ENCODE measurements at places on chromosomes 12 and 14.

GRCh38 chr14:96065661-96066459 is 26.7 kb downstream of the C14orf132 start:
- no peak for DNase-seq

GRCh38 chr12:132270969-132271754 is 58.2 kb downstream of the GALNT9 start:
- DNase-seq, result peak; percentile 69

DNA sequence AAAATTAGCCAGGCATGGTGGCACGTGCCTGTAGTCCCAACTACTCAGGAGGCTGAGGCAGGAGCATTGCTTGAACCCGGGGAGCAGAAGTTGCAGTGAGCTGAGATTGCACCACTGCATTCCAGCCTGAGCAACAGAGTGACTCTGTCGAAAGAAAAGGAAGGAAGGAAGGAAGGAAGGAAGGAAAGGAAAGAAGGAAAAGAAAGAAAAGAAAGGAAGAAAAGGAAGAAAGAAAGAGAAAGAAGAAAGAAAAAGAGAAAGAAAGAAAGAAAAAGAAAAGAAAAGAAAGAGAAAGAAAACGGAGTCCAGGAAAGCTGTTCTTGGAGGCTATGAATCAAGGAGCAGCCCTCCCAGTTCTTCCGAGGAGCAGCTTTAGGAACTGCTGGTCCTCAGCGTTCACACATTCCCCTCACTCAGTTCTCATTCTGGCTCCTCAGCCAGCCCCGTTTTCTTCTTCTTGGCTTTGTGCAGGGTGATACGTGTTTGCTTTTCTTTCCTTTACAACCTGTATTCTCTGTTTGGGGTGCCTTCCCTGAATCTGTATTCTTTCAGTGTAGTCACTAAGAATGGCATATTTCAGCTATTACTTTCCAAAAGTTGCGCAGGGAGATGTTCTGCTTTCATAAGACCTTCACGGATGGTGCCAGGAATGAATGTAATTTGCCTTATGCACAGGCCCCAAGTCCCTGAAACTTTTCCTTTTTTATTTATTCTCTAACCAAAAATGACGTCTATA is 12.2 kb downstream of the FBXL14 start:
- no peak for DNase-seq

- DNase-seq, result no peak
Observed at GRCh38 chr14:74893614-74894091, 11.9 kb downstream of the DLST start.

- DNase-seq, result no peak
Observed at GRCh38 chr12:71967211-71967610, 28.6 kb downstream of the TPH2 start.

GRCh38 chr14:24834956-24835355 is 201.0 kb upstream of the GZMB start:
- DNase-seq, result no peak

DNA sequence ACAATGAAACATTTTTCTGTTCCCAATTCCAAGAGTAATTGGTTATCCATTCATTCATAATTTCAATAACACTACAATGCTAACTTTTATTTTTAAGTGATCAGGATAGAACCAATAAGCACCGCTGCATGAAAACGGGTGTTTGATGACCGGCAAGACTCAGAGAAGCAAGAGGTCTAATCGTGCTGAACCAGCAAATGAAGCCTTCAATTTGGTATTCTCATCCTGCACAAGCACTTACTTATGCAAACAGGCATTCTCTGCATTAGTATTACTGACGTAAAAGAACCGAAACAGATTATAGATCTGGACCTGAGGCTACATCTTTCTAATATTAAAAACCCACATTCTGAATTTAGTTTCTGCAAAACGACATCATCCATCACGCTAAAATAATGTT is 67.7 kb downstream of the RBM19 start:
- no peak for DNase-seq

DNA sequence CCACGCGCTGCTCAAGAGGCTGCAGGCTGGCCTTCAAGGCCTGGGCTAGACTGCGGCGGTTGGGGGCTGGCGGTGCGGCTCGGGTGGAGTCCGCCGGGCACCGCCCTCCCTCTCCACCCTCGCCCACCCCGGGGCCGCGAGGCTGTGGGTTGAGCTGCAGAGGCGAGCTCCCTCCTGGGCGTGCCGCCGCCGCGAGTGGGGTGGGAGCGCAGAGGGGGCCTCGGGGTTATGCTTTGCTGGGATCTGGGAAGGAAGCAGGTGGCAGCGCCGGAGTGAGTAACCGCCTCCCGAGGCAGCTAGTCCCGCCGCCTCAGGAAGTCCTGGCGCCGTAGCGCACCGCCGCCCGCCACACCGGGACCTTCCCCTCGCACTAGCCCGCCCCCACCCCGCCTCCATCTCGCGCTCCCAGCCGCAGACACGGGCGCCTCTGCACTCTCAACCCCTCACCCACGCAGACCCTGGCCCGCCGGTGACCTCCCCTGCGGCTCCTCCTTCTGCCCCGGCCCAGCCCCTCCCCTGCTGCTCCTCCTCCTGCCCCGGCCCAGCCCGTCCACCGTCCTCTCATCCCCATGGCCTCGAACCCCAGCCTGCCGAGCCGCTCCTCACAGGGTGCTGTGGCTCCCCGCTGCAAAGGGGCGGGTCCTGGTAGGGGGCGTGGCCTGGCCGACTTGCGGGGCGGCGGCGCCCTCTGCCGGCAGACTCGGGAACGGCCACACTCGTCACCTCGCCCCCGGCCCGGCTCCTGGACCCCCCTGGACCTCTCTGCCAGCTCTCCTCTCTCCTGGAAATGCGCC is 16.6 kb downstream of the TAMALIN start:
- peak; percentile 96 for DNase-seq

DNA sequence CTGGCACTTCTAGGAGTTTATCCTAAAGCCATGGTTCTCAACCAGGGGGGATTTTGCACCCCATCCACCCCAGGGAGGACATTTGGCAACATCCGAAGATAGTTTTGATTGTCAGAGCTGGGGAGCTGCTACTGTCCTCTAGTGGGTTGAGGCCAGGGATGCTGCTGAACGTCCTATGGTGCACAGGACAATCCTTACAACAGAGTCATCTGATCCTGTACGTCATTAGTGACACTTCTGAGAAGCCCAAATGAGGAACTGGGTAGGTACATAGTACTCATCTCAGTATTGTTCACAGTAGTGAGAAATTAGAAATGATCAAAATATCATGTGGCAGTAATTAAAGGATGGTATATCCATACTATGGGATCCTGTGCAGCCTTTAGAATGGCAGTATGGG is 185.1 kb downstream of the CHST11 start:
- DNase-seq, result no peak

DNA sequence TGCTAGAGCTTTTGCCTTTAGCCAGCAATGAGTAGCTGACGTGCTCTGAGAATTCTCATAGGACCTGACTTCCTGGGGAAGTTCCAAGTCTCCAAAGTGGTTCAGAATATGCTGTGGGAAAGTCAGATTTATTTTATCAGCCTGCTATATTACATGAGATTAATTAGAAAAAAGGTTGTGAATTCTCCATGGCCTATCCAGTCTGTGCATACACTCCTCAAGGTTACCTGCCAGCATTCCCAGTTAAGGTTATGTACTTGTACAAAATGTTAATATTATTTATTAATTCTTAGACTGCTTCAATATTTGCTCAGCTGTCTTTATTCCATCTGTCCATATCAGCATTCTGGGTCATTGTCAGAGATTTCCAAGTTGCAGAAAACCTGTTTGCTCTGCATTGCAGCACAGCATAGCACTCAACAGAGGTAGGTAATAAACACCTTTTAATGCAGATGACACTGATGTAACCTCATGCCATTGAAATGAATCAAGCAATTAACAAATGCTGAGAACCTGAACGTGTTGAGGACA is 2.7 kb upstream of the SEL1L start:
- no peak for DNase-seq

DNA sequence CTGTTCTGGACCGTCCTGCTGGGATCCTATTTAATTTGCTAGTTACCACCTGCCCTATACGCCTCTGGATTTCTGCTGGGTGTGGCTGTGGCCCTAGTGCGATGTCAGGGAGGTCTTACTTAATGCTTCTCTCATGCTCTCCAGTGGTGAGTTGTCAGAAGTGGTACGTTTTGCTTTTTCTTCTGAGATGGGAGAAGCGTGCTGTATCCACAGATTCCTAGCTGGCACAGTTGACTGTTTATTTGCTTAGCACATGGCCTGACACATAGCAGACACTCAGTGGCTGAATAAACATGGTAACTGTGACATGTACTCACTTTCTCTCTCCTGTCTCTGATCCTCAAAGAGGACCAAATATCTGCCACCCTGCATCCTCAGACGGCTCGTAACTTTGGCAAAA is 107.3 kb downstream of the CACNA1C start:
- no peak for DNase-seq

- peak; percentile 79 for DNase-seq
Observed at GRCh38 chr12:110537605-110538409, 35.7 kb downstream of the RAD9B start.

- no peak for DNase-seq
Observed at GRCh38 chr14:34035177-34035933, 84.5 kb upstream of the EGLN3 start.

DNA sequence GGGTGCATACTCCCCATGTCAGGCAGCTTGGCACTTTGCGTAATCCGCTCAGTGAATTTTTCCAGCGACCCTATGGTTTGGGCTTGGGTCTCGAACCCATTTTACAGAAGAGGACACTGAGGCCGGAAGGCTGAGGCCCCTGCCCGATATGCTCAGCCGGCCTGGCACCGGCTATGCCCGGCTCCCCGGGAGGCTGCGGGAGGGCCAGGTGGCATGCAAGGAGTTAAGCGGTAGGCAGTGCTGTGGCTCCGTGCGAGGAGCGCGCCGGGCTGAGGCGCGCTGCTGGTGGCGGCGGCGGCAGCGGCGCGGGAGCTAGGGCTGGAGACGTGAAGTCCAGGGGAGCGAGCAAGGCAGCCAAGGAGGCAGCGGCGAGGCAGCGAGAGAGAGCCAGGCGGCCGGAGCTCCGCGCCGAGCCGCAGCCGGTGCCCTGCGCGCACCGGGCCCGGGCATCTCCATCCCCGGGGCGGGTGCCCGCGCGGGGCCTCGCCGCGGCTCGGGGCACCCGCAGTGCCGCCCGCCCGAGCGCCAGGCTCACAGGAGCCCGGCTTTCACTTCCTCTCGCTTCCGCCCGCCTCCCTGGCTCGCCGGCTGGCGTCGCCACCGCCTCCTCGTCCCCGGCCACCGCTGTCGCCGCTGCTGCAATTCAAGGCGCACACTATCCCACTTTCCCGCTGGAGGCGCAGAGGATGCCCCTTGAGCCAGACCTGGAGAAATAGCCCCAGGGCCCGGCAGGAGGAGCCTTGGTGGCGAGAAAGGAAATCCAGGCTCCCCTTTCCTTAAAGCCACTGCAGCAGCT is at the start of gene WSCD2:
WSCD2 (plus strand) TSS at position 272 of the 796 bp plus-strand sequence. CDS start 66,545 bp downstream, outside the sequence.
- DNase-seq, result no peak

DNA sequence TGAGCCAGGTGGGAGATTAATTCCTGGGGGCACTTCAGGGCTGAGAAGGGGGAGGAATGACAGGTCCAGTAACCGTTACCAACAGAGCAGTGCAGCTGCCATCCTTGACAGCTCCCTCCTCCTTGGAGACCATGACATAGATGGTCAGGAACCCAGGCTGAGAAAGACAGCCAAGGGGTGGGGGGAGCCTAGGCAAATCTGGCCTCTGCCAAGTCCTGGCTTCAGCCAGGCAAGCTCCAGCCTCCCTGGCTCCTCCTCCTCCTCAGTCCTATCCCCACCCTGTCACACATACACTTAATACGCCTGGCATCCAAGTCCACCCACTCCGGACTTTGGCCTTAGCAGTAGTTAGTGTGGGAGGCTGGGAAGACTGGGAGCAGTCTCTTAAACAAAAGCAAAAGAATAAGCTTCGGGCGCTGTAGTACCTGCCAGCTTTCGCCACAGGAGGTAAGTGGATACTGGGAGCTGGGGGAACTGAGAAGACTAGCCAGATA is at the start of gene RDH5:
RDH5 (plus strand) TSS at position 323 of the 494 bp plus-strand sequence. CDS start 792 bp downstream, outside the sequence.
- DNase-seq, result no peak

DNA sequence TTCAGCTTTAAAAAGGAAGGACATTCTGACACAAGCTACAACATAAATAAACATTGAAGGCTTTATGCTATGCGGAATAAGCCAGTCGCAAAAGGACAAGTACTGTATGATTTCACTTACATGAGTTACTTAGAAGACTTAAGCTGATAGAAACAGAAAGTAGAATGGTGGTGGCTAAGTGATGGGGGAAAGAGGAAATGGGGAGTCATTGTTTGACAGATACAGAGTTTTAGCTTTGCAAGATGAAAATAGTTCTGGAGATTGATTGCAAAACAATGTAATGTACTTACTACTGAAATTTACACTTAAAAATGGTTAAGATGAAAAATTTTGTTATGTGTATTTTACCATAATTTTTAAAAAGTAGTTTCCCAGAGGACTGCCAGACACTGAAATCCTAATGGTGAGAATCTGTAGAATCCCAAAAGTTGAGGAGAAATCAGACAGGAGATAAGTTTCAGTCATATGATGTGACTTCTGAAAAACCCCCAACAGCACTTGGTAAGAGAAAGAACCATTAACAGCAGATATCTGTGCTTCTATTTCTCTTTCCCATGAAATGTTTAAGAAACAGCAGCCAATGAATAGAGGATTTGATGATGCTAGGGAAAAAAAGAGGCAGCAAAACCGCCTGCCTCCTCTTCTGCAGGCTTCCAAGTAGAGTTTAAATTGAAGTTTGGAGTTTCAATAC is 16.6 kb upstream of the CLEC2A start:
- DNase-seq, result no peak

GRCh38 chr12:70467918-70468733 is 102.0 kb downstream of the KCNMB4 start:
- no peak for DNase-seq

GRCh38 chr12:111826316-111826715 is 15.7 kb upstream of the MAPKAPK5 start:
- DNase-seq, result no peak

- DNase-seq, result no peak
Observed at GRCh38 chr12:7090222-7090998, 1.8 kb downstream of the C1R start.

DNA sequence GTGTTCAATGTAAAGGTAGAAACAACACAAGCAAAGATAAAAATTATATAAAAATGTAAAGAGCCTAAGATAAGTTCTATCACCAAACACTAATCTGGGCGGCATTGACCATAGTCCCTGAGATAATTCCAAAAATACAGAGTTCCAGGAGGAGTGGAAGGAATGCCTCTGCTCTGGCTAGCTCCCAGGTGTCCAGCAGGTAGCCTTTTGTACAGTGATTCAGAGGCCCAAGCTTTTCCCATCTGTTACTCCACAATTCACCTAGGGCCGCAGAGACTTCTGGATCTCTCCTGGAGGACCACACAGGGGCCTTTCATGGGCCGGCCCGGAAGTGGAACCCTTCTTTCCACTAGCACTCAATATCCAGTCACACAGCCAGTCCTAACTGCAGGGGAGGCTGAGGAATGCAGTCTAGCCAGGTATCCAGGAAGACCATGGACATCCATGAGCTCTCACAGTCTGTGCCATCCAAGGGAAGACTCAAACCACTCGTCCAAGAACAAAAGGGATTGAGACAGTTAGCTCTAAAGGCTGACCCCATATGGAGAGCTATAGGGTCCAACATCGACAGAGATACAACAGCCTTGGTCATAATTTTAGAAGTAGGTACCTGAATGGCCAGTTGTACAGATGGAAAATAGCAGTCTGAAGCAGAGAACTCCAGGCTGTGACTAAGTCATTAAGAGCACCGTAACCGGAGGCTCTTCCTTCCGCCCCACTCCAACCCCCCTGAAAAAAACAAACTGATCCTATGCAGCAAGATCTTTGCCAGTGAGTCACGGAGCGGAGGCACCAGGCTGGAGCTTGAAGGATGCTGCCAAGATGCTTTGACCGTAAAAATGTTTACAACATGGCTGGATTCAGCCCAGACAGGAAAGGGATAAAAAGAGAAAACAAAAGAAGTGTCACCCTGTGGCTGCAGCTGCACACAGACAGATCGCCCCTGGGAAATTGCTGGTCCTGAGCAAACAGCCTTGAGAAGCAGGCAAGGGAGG is 204.8 kb downstream of the NUAK1 start:
- DNase-seq, result no peak

Data from Right ventricle myocardium inferior (tissue), 1 donor.